ENCODE measurements at places on chromosomes 2 and 18. TPM values are rescaled to one million over a fixed set of nuclear protein-coding genes. Genes with fewer than 3 reads are reported as not detected.

The LBH gene
- 38.9 TPM for total RNA-seq

The KCNK3 gene
- total RNA-seq = 2.8 TPM

The CRYGC gene
- total RNA-seq = not detected

DNA sequence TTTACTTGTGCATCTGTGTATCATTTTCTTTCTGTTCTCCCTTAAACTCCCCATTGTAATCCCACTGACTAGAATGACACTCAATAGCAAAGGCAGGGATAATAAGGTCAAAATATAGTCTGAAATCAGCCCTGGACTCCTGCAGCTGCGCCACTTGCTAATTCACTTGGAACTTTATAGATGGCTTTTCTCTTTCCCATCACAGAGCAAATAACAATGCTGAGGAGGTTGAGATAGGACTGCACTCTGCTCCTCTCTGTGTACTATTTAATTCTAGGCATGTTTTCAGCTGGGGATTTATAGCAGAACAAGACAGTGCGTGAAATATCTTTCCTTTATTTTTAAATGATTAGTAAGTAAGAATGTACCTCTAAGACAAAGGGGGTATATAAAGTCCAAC is 324.2 kb downstream of the LNPK start:
- no peak for DNase-seq

DNA sequence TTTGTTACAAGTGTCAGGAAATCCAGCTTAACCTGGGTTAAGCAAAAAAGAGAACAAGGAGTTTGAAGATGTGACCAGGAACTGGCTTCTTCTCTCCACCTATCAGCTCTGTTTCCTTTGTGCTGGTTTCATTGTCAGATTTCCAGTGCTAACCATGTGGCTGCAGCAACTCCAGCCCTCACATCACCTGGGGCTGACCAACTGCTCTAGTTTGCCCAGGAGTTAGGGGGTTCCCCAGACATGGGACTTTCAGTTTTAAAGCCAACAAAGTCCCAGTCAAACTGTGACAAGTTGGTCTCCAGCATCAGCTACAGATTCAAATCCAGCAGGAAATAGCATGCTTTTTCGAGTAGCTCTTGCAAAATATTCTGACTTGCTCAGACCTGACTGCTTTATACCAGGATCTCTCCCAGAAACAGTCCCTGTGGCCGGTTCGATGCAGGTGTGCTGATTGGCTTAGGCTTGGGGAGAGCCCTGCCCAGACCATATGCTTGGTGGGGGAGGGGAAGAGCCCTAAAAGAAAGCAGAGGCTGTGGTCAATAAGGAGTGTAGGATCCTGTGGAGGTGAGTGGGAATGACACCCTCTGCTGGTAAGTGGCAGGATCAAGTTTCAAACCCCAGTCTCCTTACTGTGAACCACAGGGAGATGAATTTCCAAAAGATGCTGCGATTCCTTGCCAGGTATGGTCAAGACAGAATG is 49.5 kb downstream of the KCNE4 start:
- DNase-seq = peak; percentile 51

- DNase-seq = peak; percentile 89
Measured at GRCh38 chr18:79567481-79568147, 112.0 kb upstream of the CTDP1 start.

The TFPI gene
- 74.7 TPM for total RNA-seq

DNA sequence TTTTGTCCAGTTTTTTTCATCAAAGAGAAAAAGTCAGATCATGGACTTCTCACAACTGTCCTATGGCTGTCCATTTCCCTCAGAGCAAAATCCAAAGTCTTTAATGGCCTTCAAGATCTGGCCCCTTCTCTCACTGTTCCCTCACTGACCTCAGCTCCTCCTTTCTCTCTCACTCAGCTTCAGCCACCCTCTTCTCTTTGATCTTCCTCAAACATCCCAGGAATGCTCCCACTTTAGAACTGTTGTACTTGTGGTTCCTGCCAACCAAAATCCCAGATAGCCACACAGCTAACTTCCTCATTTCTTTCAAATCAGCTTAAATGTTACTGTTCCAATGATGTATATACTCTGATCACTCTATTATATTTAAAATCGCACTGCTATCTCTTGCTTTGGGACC is 82.9 kb downstream of the NUP35 start:
- DNase-seq = peak; percentile 77

The GBX2 gene
- total RNA-seq = 0.96 TPM

All from M059J (cell line).